ENCODE measurements at places on chromosomes 6 and 20.

DNA sequence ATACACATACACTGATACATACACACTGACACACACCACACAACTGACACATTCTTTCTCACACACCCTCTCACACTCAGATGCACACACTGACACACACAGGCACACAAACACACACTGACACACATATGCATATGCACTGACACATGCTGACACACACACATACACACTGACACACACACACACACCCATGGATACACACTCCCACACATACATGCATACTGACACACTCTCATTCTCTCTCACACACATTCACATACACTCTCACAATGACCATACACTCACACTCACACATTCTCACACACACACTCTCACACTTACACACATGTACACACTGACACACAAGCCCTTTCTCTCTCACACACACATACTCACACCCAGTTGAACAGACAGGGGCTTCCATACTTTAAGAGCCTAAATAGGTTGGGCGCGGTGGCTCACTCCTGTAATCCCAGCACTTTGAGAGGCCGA lies 236.4 kb downstream of the LRFN2 start:
- DNase-seq: no peak

DNA sequence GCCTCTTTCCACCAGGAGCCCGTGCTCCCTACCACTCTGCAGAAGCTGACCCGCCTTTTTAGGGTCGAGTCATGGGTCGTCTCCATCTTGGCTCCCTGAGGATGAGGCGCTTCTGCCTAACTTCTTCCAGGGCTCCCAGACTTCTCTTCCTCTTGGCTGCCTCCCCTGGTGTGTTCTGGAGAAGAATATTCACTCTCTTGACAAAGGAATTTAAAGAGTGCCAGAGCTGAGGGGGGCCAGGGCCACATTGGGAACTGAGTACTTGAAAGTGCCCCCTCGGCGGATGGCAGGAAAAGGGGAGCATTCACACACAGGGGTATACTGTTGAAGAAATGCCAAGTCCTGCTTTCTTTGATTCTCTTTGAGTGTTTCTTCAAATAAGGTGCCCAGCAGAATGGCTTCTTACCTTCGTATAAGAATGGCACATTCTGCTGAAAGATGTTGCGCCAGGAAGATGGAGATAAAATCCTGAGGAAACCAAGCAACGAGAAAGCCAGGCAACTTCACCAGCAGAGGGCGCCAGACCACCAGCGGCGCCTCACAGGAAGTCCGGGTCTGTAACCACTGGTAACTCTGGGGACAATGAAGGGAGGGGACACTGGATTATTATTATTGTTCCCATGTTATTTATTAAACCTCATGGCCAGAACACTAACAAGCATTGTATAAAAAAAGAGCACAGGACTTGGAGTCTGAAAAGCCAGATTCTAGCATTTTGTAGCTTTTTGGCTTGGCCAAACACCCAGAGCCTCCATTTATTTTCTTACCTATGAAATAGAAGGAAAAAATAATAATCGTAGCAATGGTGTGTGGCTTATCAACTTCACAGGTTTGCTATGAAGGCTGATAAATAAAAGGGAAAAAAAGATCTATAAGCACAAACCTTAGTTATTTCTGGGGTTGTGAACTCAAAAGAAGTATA lies 176.7 kb downstream of the HACE1 start:
- peak; percentile 41 for DNase-seq

GRCh38 chr6:127496471-127496870 lies 22.7 kb downstream of the MTCL3 start:
- DNase-seq: no peak

- no peak for DNase-seq
These were observed 67.9 kb downstream of the STK35 start for GRCh38 chr20:2169456-2170088.

DNA sequence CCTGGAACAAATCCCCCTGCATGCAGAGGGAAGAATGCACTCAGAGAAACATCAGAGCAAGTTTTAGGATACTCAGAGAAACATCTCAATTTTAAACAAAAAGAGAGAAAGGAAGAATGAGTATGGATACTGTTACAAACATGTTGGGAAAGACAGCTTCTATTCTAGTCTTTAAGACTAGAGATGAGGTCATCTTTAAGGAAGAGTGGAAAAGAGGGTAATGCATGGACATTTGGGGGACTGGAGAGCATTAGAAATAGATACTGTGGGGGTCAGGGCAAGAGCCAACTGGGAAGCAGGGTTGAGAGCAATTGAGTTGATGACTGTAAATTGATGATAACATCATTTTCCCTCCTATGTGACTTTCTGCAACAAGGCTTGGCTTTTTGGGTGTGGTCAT lies 431.2 kb downstream of the CDH26 start:
- no peak for DNase-seq

GRCh38 chr20:59718071-59718470 lies 113.7 kb downstream of the PHACTR3 start:
- no peak for DNase-seq

DNA sequence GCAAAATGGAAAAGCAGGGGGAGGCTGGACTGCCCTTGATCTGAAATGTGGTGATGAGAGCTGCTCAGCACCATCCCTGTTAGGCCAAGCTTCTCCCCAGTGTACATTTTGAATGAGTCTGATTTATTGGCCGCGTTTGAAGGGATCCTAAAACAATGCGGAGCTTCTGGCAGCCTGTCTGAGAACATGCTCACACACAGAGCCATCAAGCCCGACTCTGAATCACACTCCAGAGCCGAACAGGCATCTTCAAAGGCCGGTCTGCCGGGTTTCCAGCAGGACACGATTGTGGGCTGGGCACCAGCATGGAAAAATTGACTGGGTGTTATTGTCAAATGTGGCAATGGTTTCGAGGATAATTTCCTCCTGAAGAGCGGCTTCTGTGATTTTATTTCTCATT lies 235.9 kb downstream of the TFAP2C start:
- no peak for DNase-seq

DNA sequence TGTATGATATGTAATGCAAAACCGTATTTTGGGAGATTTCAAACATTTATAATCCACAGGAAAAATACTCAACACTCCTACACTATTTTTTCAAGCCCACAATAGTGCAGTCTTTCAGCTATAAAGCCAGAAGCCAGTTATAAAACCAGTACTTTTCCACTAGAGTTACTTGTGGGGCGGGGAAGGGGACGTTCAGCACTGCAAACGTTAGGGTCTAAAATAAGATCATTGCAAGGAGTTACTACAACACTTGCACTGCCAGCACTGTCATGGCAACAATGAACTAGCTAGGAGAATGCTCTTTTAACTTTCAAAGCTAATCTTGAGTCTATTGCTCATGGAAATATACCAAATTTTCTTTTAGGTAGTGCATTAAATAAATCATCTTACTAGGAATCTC lies 14.7 kb downstream of the SESN1 start:
- no peak for DNase-seq

- no peak for DNase-seq
These were observed 512.2 kb upstream of the MARCKS start for GRCh38 chr6:113344969-113345368.

- no peak for DNase-seq
These were observed 117.6 kb upstream of the ZFP64 start for GRCh38 chr20:52309181-52309580.

DNA sequence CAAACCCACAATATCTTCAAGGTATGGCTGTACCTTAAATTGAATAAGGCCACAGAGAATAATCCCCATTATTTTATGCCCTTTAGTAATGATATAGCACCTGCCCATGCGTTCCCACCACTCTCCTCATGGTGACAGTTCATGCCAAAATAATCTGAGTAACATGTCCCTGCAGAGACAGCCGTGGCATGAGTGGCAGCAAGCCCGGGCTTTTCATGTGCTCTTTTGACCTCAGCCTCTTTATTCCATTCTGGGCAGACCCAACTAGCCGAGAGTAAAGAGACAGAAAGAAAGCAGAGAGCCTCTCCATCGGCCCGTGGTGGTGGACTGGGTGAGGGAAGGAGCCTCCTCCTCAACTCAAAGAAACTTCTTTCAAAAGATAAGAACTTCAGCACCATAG lies 19.9 kb upstream of the POPDC3 start:
- no peak for DNase-seq

DNA sequence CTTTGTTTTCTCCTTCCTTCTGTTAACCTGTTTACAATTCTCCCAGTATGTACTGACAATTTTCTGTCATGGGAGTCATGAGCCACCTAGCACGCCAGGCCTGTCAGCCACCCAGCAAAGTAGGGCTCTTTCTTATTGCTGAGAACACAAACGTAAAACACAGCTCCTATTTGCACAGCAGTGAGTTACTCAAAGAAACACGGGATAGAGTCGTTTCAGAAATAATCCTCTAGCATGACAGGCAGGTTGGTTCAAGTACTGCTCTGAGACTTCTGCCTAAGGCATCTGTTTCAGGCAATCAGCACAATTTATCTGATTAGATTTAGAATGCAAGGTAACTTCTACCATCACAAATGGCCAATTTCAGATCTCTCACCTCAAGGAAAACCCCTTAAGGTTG lies 88.8 kb downstream of the CD24 start:
- no peak for DNase-seq

DNA sequence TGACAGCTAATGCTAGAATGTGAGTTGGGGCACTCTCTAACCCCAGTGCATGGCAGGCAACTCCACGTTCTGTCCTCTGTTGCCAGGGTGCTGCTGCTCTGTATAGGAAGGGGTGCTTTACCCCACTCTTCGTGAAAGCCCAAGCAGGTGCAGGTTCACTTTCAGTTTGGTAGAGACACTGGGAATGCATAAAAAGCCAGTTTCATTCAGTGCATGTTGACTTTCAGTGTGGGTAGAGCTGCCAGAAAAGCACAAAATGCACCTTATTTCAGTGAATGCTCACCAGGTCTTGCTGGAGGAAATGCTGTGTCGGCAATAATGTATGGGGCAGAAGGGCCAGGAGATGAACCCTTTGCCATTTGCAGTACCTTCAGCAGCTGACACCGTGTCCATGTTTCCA lies 62.1 kb upstream of the ADGRB3 start:
- no peak for DNase-seq

- no peak for DNase-seq
These were observed 13.5 kb downstream of the MBOAT1 start for GRCh38 chr6:20198775-20199174.

DNA sequence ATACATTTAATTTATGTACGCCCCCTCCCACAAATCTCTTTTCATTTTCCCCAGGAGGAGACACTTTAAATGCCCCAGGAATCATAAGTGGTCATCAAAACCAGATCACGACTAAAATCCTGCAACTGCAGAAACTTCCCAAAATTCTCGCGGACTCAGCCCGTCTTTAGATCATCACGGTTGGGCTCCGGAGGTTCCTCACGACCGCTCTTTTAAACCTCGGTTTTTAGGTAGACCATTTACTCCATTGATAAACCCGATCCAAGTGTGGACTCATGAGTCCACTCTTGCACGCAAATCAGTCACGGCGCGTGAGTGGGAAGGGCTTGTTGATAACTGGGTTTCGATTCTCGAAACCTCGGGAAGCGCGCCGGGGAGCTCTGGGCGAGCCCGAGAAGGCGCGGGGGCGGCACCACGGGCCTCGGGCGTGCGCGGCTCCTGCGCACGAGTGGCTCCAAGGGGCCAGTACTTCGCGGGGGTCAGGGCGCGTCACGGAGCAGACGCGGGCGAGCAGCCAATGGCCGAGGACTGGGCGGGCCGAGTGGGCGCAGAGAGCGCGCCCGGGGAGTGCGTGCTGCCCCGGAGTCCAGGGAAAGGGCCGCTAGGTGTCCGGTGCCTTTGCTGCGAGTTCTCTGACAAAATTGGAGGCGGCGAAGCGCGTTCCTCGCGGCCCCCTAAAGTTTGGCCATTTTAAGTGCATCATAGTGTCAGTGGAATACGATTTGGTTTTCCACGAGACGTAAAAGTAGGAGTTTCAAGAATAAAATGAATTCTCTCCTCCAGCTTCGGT lies 635 bp upstream of the TENT5A start:
- DNase-seq: peak; percentile 69

DNA sequence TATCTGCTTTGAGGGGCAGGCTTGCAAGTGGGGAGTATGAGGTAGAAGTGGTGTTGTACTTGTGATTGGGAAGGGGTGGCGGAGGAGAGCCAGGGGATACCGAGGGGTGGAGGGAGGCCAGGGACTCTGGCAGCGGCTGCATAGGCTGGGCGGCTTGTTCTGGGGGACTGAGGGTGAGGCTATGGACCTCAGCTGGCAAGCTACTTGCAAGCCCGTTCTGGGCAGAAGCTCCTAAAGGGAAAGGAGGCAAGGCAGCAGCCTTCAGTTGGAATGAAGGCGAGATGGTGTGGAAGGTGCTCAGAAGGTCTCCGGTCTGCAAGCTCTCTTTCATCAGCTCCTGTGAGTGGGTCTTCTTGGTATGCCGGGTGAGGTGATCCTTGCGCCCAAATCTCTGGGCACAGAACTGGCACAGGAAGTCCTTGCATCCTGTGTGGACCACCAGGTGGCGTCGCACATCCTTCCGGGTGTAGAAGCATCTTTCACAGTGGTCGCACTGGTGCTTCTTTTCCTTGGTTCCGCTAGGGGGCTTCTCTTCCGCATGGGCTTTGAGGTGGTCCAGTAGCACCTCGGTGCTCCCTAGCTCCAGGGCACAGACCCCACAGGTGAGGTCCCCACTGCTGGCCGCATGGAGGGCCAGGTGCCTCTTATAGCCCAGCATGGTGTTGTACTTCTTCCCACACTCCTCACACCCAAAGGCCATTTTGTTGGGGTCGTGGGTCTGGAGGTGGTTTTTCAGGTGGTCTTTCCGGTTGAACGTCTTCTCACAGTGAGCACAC lies 66.0 kb downstream of the PLAGL1 start:
- DNase-seq: peak; percentile 50

GRCh38 chr6:6629402-6629801 lies 40.9 kb downstream of the LY86 start:
- no peak for DNase-seq

GRCh38 chr6:134510920-134511319 lies 193.0 kb upstream of the SGK1 start:
- DNase-seq: no peak

- DNase-seq: no peak
These were observed 57.2 kb upstream of the HFE start for GRCh38 chr6:26029857-26030653.
